A549 treated with Hydrocortisone at 1 μM for 4 hours (cell line): ENCODE measurements at places on chromosomes 6 and 20. TPM values are rescaled to one million over a fixed set of nuclear protein-coding genes. Genes with fewer than 3 reads are reported as not detected.

HLA-DPB1 gene
- total RNA-seq, result 0.05 TPM in 1 of 5 replicates, not detected in the others

TMEM74B gene
- 2.5 to 4.5 TPM (median 3.4 TPM) in 5 replicates for total RNA-seq

LINC00237 gene
- not detected in 5 replicates for total RNA-seq

KIAA0408 gene
- 5.3 to 7.5 TPM (median 5.6 TPM) in 5 replicates for total RNA-seq

EYA2 gene
- total RNA-seq, result 2.0 to 2.6 TPM (median 2.4 TPM) in 5 replicates

PRSS35 gene
- 0.05 to 0.09 TPM (median 0.07 TPM) in 5 replicates for total RNA-seq

PAK5 gene
- not detected in 5 replicates for total RNA-seq

FITM2 gene
- total RNA-seq, result 7.7 to 10.9 TPM (median 9.7 TPM) in 5 replicates

SLC52A3 gene
- total RNA-seq, result 0.37 to 0.67 TPM (median 0.52 TPM) in 5 replicates

PRDM13 gene
- total RNA-seq, result 0.71 to 1.1 TPM (median 0.83 TPM) in 5 replicates

OR2B6 gene
- total RNA-seq, result 0.15 to 0.31 TPM (median 0.18 TPM) in 3 of 5 replicates, not detected in the others

TMC2 gene
- total RNA-seq, result not detected in 5 replicates

CNBD2 gene
- total RNA-seq, result 6.1 to 7.0 TPM (median 6.3 TPM) in 5 replicates

BHLHE23 gene
- total RNA-seq, result not detected in 5 replicates

ARG1 gene
- total RNA-seq, result not detected in 5 replicates

MAP7 gene
- 18.0 to 22.9 TPM (median 21.1 TPM) in 5 replicates for total RNA-seq

C20orf202 gene
- 0.07 TPM in 1 of 5 replicates, not detected in the others for total RNA-seq

BNIP5 gene
- total RNA-seq, result 0.02 to 0.05 TPM (median 0.03 TPM) in 4 of 5 replicates, not detected in the other

MTFR2 gene
- 10.9 to 14.8 TPM (median 12.3 TPM) in 5 replicates for total RNA-seq

GGTLC1 gene
- not detected in 5 replicates for total RNA-seq

LY6G6C gene
- total RNA-seq, result 0.13 to 0.18 TPM in 2 of 5 replicates, not detected in the others

CLVS2 gene
- 0.08 to 0.26 TPM (median 0.17 TPM) in 5 replicates for total RNA-seq

ATAT1 gene
- 4.8 to 6.8 TPM (median 5.9 TPM) in 5 replicates for total RNA-seq

TRERF1 gene
- total RNA-seq, result 5.9 to 8.3 TPM (median 7.7 TPM) in 5 replicates

SAMD3 gene
- not detected in 5 replicates for total RNA-seq

GSTA2 gene
- 0.10 TPM in 1 of 5 replicates, not detected in the others for total RNA-seq

PROKR2 gene
- total RNA-seq, result not detected in 5 replicates
